ENCODE measurements at places on chromosomes 12 and 14.

GRCh38 chr12:13205809-13206559 lies 9.5 kb downstream of the EMP1 start:
- DNase-seq, result no peak

DNA sequence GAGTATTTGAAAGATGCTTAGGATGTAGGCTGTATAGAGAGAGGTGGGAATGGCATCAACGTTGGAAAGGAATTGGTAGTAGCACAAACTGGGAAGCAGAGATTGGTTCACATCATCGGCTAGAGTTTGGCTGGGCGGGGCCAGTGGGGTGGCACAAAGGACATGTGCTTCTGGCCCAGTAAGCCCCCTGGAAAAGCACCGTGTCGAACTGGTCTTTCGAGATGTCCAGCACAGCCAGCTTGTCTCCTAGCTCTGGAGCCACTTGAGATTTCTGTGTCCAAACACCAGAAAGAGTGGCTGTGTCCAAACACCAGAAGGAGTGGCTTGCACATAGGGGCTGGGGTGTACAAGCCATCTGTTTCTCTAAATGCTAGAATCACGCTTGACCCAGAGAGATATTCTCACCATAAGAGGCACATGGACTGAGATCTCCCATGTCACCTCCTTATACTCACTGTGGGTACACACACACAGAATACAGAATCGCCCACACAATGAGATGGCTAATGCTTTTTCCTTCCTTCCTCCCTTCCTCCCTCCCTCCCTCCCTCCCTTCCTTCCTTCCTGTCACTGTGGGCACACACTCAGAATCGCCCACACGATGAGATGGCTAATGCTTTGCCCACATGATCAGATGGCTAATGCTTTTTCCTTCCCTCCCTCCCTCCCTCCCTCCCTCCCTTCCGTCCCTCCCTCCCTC lies 41.8 kb upstream of the KCNK13 start:
- no peak for DNase-seq

DNA sequence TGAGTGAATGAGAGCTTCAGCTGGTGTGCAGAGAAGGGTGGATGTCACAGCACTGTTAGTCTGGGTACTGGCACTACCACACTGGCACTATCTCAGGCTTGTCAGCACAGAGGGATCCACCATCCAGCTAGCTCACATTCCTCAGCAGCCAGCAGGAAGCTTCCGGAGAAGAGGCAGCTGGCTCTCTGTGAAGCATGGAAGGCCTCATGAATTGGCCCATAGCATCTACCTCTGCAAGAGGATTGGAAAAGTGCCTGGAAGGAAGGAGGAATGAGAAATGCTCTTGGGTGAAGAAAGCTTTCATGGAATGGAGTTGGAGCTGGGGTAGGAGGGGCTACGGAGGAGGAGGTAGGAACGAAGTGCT lies 9.9 kb downstream of the KRT83 start:
- no peak for DNase-seq

DNA sequence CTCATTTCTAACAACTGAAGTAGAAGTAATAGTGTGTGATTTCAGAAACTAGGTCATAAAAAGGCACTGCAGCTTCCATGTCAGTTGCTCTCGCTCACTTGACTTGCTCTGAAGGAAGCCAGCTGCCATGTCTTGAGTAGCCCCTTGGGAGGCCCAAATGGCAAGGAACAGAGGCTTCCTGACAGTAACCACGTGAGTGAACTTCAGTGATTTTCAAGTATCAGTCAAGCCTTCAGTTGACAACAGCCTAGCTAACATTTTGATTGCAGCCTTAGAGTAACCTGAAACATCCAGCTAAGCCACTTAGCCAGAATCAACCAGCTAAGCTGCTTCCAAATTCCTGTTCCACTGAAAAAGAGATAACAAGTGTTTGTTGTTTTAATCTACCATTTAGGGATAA lies 26.7 kb downstream of the TOGARAM1 start:
- no peak for DNase-seq

- DNase-seq, result no peak
Measured at GRCh38 chr14:37588667-37588955, 6.4 kb downstream of the FOXA1 start.

DNA sequence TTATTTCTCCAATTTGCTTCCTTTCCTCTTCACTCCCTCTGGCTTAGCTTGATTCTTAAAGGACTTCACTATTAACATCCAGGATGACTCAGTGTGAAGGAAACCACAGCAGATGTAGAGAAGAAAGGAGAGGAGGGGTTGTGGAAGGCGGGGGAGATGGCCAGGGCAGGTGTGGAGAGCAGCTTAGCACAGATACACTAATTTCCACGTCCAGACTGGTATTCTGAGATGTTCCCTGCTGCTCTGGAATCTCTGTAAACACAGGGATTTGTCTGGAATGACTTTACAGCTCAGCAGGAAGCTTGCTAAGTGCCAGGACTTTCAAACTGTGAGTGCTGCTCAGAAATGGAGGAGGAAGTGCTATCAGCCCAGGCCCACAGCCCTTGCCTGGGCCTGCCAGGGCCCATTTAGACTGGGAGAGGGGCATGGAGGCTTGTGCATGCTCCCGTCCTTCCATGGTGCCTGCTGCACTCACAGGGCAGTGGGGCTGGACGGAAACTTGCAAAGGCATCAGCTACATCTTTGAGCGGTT lies 202.5 kb upstream of the DDHD1 start:
- DNase-seq, result no peak

- DNase-seq, result no peak
Measured at GRCh38 chr12:85516039-85516438, 236.0 kb downstream of the ALX1 start.

- DNase-seq, result no peak
Measured at GRCh38 chr12:121533394-121534090, 47.3 kb downstream of the KDM2B start.

- DNase-seq, result no peak
Measured at GRCh38 chr12:52023976-52024688, 17.4 kb downstream of the TAMALIN start.

DNA sequence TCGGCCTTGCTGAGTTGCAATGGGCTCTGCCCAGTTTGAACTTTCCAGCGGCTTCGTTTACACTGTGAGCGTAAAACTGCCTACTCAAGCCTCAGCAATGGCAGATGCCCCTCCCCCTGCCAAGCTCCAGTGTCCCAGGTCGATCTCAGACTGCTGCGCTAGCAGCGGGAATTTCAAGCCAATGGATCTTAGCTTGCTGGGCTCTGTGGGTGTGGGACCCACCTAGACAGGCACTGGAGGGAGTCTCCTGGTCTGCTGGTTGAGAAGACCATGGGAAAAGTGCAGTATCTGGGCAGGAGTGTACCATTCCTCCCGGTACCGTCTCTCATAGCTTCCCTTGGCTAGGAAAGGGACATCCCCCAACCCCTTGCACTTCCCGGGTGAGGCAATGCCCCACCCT lies 88.2 kb downstream of the KLHL28 start:
- DNase-seq, result no peak

- no peak for DNase-seq
Measured at GRCh38 chr14:95460647-95461478, 55.6 kb downstream of the SYNE3 start.

DNA sequence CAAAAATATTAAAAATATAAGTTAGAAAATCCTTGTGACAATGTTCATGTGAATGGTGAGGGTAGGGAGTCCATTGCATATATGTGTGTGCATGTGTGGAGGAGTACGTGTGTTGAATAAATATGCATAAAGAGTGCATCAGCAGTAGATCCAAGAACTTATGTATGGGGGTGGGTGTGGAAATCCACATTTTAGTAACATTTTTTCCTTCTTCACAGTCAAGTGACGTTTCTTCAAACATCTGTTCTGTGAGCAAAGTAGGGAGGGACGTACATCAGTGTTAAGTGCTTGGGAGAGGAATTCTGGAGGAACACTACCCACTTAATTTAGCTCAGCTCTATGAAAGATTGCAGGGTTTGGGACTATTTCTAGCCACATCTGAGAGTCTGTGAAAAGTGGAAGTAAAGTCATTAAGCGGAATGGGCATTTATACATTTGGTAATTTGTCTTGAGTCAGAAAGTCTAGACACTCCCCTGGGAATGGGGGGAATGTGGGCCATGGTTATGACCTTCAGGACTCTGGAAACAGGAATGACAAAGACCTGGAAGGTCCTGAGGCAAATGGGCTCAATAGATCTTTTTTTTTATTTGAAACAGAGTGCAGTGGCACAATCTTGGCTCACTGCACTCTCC lies 156.4 kb upstream of the PLXNC1 start:
- no peak for DNase-seq

GRCh38 chr12:2668816-2669215 lies 126.0 kb upstream of the FKBP4 start:
- no peak for DNase-seq

- DNase-seq, result no peak
Measured at GRCh38 chr14:37195327-37195726, 2.4 kb upstream of the MIPOL1 start.
